ENCODE measurements at places on chromosomes 5 and 9. TPM values are rescaled to one million over a fixed set of nuclear protein-coding genes. Genes with fewer than 3 reads are reported as not detected.

The NR5A1 gene
- total RNA-seq = not detected

The FOXD1 gene
- total RNA-seq = 0.20 TPM

The SPATA31A6 gene
- total RNA-seq = not detected

GRCh38 chr9:89400403-89401116, 82.3 kb downstream of the SECISBP2 start:
- DNase-seq = no peak

GRCh38 chr9:72675586-72675985, 154.2 kb downstream of the TMC1 start:
- DNase-seq = no peak

DNA sequence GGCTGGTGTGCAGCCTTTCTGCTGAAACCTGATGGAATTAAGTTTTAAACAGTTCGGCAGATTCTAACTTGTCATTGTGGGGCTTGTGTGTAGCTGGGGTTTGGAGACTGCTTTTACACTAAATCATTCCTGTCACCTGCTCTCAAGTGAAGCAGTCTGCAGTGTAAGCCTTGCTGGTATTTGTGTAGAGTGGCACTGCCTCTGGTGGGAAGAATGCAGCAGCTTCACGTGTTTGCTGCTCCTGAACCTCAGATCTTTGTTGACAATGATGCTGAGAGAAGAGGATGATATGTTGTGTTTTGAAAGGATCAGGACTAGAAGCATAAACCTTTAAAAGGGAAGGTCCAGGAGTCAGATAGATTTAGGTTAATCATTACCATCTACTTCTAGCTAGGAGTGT, 88.1 kb downstream of the KDM4C start:
- DNase-seq = no peak

DNA sequence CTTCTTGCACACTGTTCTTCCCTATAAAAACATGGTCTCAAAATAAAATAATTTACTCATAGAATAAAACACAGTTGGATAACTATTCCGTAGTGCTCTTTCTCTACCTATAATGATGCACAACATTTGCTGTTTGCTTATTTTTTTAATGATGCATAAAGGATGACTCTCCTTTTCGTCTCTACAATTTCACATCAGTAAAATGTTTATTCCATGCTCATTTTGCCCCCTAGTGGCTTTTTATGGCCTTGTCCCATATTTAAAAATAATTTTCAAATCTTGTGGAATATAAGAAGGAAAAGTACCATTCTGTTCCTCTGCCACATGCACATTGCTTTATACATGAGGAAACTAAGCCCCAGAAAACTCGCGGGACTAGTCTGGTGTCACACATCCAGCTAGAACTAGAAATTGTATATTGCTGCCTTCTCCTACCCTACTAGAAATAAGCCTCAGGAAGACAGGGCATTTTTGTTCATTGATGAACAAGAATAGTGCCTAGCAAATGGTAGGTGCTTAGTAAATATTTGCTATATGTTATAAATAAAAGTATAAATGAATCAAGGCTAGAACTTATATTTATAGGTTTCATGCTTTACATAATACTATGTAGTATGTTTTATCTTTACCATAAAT, 12.7 kb downstream of the KCTD16 start:
- DNase-seq = no peak

DNA sequence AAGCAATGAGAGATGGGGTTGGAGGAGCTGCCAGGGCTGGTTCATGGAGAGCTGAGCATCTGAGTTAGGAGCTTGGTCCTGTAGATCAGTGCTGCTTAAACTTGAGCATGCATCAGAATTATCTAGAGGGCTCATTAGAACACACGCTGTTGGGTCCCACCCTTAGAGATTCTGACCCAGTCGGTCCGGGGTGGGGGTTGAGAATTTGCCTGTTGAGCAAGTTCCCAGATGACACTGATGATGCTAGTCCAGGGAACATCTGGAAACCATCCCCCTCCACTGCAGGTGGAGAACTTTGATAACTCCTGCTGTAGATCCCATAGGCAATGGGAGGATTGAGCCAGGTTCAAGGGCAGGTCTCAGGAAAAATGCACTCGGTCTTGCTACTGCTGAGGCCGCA, 158.0 kb upstream of the KLF4 start:
- DNase-seq = no peak

- no peak for DNase-seq
Measured at GRCh38 chr5:83474161-83474796, 2.7 kb downstream of the VCAN start.

Measured in T-cell (primary cell).